ENCODE measurements at places on chromosomes 13 and 19. TPM values are rescaled to one million over a fixed set of nuclear protein-coding genes. Genes with fewer than 3 reads are reported as not detected.

The THOP1 gene
- total RNA-seq, result 29.3 TPM

The PSG7 gene
- not detected for total RNA-seq

The ERFL gene
- total RNA-seq, result 0.43 TPM

The ZNF490 gene
- total RNA-seq, result 12.2 TPM

The MYO16 gene
- total RNA-seq, result 0.46 TPM

The ANGPTL4 gene
- 6.3 TPM for total RNA-seq

The SHISA2 gene
- total RNA-seq, result 26.3 TPM

The CD209 gene
- 10.6 TPM for total RNA-seq

The PNMA8B gene
- total RNA-seq, result 1.9 TPM

The IL12RB1 gene
- total RNA-seq, result 6.2 TPM

The SLC15A1 gene
- not detected for total RNA-seq

The CD33 gene
- total RNA-seq, result 20.7 TPM

GRCh38 chr19:17926044-17926443 is 6.8 kb upstream of the CCDC124 start:
- H3K27ac ChIP-seq, result no peak overlapping the region
- DNase-seq, result no peak
- H3K27me3 ChIP-seq, result no peaks in the 10 kb centered on the region
- H3K4me3 ChIP-seq, result no peak overlapping the region

- H3K27me3 ChIP-seq, result no peaks in the 10 kb centered on the region
- peak overlapping the region; percentile 56 for H3K4me3 ChIP-seq
- no peaks in the 10 kb centered on the region for H3K36me3 ChIP-seq
- H3K27ac ChIP-seq, result peak overlapping the region; percentile 63
- peaks cover 13% of the 10 kb centered on the region for H3K4me1 ChIP-seq
- DNase-seq, result peak; percentile 96
These were observed 16.0 kb upstream of the COLGALT1 start for GRCh38 chr19:17539238-17540117.

- H3K36me3 ChIP-seq, result peaks cover 40% of the 10 kb centered on the region
- H3K27me3 ChIP-seq, result no peaks in the 10 kb centered on the region
- no peak for DNase-seq
- no peaks in the 10 kb centered on the region for H3K4me1 ChIP-seq
- H3K4me3 ChIP-seq, result no peak overlapping the region
These were observed 42.8 kb downstream of the TRPM4 start for GRCh38 chr19:49200238-49200862.

DNA sequence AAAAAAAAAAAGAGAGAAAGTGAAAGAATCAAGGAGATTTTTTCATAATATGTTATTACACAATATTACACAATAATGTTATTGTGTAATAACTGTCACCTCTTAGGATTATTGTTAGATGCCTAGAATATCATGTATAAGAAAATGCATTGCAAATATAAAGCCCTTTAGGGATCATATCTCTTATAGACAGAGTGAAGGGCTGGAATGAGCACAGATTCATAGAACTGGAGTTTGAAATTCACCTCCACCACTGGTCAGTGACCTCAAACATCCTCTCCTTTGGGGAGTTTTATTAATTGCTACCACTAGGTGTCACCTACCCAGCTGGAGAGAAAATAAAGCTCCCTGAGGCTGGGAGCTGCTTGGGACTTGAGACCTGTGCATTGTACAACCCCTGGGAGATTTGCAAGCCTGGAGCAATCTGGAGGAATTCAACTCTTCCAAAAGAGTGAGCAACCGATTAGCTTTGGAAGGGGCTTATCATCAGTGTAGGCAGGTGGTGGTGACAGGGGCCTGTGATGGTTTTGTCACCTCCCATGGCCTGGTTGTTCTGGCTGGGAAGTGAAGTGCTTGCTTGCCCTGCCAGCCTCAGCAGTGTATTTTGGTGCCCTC is 30.3 kb upstream of the FRY start:
- no peaks in the 10 kb centered on the region for H3K36me3 ChIP-seq
- no peak overlapping the region for H3K4me3 ChIP-seq
- H3K4me1 ChIP-seq, result peaks cover 6% of the 10 kb centered on the region
- no peak overlapping the region for H3K27ac ChIP-seq
- DNase-seq, result no peak

DNA sequence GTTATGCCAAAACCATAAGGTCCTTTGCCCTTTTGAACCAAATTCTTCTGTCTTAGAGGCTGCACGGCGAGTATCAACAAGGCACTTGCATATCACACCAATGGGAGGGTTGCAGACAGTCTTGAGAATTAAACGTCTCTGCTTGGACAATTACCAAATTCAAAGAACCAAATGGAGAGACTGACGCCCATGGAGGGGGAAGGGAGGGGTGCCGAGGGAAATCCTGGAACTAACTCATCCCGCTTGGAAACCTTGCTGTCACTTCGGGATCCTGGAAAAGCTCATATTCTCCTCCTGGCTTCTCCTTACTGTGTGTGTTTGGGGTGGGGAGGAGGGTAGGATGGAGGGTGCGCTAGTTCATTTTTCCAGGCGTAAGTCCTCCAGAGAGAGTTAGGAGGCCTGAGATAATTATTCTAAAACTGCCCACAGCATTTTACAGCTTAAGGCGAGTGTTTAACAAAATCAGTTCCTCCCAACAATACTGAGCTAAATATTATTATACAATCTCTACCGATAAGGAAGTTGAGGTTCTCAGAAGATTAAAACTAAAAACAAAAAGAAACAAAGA is 425.1 kb downstream of the TSHZ3 start:
- no peak for DNase-seq
- no peaks in the 10 kb centered on the region for H3K27me3 ChIP-seq
- no peaks in the 10 kb centered on the region for H3K36me3 ChIP-seq
- H3K4me3 ChIP-seq, result no peak overlapping the region
- H3K4me1 ChIP-seq, result no peaks in the 10 kb centered on the region

DNA sequence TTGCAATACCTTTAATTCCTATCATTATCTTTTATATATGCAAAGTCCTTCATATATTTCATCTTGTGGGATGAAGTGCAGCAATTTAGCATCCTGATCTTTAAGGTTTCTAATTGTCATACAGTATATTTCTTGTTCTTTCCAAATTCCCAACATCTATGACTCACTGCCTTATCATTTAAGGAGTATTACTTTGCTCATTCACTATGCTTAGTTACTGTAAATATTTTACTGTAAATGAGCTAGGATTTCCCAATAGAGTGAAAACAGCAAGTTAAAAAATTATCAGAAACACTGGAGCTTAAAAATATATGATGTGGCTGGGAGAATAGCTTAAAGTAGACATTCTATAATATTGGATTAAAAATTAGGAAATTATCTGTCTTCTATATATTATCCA is 69.9 kb downstream of the SLITRK6 start:
- DNase-seq, result no peak
- no peaks in the 10 kb centered on the region for H3K4me1 ChIP-seq
- no peaks in the 10 kb centered on the region for H3K36me3 ChIP-seq
- no peaks in the 10 kb centered on the region for H3K27me3 ChIP-seq
- no peak overlapping the region for H3K4me3 ChIP-seq
- H3K27ac ChIP-seq, result no peak overlapping the region

- no peak for DNase-seq
- H3K4me3 ChIP-seq, result no peak overlapping the region
- no peaks in the 10 kb centered on the region for H3K36me3 ChIP-seq
- no peaks in the 10 kb centered on the region for H3K27me3 ChIP-seq
These were observed 181.3 kb downstream of the LIG4 start for GRCh38 chr13:108033800-108034707.

DNA sequence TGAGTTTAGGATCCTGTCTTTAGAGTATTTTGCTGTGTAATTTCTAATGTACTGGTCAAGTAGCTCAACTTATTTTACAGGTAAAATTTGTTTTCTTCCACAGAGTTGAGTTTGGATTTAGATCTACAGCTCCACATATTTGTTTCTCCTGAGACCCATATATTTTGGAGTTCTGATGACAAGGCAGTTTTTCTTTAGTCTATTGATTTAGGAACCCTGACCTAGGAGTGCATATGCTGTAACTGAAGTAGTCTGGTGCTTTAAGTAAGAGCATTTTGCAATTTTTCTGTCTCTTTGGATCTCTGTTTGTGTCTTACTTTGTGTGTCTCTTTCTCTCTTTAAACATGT is 19.5 kb upstream of the SPRY2 start:
- H3K27me3 ChIP-seq, result no peaks in the 10 kb centered on the region
- H3K36me3 ChIP-seq, result no peaks in the 10 kb centered on the region
- no peaks in the 10 kb centered on the region for H3K4me1 ChIP-seq
- no peak overlapping the region for H3K27ac ChIP-seq
- H3K4me3 ChIP-seq, result no peak overlapping the region

DNA sequence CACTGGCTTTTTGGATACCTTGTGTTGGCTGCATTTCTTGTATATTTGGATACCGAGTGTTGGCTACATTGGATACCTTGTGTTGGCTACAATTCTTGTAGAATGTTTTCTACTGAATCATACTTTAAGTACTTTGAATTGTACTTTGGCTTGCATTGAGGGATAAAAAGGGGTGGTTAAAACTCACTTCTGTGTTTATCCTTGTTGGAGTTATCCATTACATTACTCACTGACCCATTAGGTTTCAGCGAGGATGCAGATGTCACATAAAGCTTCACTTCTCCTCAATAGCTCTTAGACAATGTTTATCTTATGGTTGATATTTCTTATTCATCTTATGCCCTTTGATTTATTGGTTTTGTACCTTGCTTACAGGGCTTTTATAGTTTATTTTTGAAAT is 43.1 kb downstream of the PDS5B start:
- no peaks in the 10 kb centered on the region for H3K27me3 ChIP-seq
- H3K27ac ChIP-seq, result no peak overlapping the region
- DNase-seq, result no peak

DNA sequence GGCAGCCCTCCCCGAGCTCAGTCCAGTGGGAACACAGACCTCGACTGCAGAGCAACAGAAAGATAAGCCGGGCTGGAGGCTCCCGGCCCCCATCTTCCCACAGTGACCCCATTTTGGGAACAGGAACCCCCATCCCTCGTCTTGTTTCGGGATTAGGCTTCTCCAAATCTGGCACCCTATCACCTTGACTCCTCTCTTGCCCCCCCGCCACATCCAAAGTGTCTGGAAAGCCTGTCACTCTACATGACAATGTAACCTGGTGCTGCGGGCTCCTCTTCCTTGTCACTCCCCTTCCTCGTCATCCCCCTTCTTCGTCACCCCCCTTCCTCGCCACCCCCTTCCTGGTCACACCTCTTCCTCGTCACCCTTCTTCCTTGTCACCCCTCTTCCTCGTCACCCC is 10.1 kb downstream of the PAK4 start:
- no peak overlapping the region for H3K27ac ChIP-seq
- no peak overlapping the region for H3K4me3 ChIP-seq
- H3K36me3 ChIP-seq, result no peaks in the 10 kb centered on the region
- no peaks in the 10 kb centered on the region for H3K27me3 ChIP-seq
- DNase-seq, result no peak
- H3K4me1 ChIP-seq, result peaks cover 60% of the 10 kb centered on the region

- no peaks in the 10 kb centered on the region for H3K27me3 ChIP-seq
- peaks cover 9% of the 10 kb centered on the region for H3K4me1 ChIP-seq
- no peak overlapping the region for H3K27ac ChIP-seq
- H3K36me3 ChIP-seq, result no peaks in the 10 kb centered on the region
- DNase-seq, result no peak
These were observed 5.8 kb upstream of the OR10H5 start for GRCh38 chr19:15781661-15782060.

DNA sequence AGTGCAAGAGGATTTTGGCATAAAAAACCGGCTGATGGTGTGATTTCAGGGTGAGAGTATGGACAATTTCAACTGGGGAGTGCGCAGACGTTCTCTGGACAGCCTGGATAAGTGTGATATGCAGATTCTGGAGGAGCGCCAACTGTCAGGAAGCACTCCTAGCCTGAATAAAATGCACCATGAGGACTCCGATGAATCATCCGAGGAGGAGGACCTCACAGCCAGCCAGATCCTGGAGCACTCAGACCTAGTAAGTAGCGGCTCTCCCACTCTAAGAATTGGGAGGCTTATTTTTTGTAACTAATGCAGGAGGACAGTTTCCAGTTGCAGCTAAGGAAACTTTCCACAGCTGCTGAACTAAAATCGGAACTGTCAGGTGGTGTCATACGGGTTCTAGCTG is 53.6 kb downstream of the ZAR1L start:
- H3K4me3 ChIP-seq, result no peak overlapping the region
- DNase-seq, result no peak
- H3K4me1 ChIP-seq, result peaks cover 28% of the 10 kb centered on the region
- H3K36me3 ChIP-seq, result peaks cover 29% of the 10 kb centered on the region
- peak overlapping the region; percentile 45 for H3K27ac ChIP-seq
- H3K27me3 ChIP-seq, result no peaks in the 10 kb centered on the region

- H3K27me3 ChIP-seq, result no peaks in the 10 kb centered on the region
- no peak overlapping the region for H3K4me3 ChIP-seq
- no peak overlapping the region for H3K27ac ChIP-seq
- no peak for DNase-seq
- H3K4me1 ChIP-seq, result no peaks in the 10 kb centered on the region
These were observed 442.4 kb downstream of the TSHZ3 start for GRCh38 chr19:30906871-30907270.

- H3K4me1 ChIP-seq, result peaks cover 19% of the 10 kb centered on the region
- H3K4me3 ChIP-seq, result peak overlapping the region; percentile 74
- no peak for DNase-seq
- H3K27me3 ChIP-seq, result no peaks in the 10 kb centered on the region
These were observed 20.9 kb downstream of the MAST3 start for GRCh38 chr19:18118420-18119012.

DNA sequence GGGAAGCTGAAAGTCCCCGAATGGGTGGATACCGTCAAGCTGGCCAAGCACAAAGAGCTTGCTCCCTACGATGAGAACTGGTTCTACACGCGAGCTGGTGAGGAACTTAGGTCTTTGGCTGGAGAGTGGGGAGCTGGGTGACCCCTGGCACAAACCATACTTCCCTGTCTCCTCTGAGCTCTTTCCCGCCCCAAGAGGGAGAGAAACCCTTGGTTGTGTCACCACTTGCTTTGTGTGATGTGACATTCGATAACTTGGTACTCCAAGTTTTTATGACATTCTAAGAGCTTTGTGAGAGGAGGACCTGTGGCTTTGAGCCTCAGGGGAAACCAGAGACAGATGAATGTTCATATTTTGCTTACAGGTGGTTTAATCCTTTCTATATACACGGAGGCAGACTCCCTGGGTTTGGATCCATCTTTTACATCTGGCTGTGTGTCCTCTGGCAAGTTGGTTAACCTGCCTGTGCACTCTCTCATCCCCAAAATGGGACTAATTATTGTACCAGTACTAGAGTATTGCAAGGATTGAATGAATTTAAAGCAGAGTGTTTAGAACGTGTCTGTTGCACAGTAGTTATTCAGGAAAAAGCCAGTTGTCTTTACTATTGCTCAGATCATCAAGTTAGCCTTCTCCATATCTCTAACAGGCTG is 1.2 kb downstream of the RPS19 start:
- H3K27me3 ChIP-seq, result no peaks in the 10 kb centered on the region
- H3K4me3 ChIP-seq, result peak overlapping the region; percentile 92
- DNase-seq, result no peak
- H3K4me1 ChIP-seq, result peaks cover 41% of the 10 kb centered on the region
- H3K36me3 ChIP-seq, result peaks cover 52% of the 10 kb centered on the region
- H3K27ac ChIP-seq, result peak overlapping the region; percentile 92
